MV-4-11 (cell line): ENCODE measurements at places on chromosomes 1 and 21.

- DNase-seq = no peak
Measured at GRCh38 chr1:23796466-23797271, 3.9 kb downstream of the GALE start.

DNA sequence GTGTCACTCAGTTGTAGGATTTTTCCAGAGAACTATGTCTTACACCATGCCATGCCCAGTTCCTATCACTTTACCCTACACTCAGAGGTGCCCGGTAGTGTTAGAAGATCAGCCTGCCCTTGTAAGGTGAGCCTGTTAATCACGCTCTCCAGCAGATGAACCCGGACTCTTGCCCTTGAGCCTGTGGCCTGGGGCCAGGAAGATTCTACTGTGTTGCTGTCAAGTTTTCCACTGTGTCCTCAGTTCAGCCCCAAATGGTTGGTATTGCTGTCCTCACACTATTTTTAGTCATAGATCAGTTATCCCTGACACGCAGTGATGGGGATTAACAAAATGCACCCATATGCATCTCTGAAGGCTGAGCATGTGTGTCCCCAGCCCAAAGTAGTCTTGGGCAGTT lies 105.0 kb upstream of the SPAG17 start:
- DNase-seq = no peak

GRCh38 chr1:244830639-244831038 lies 4.8 kb upstream of the COX20 start:
- no peak for DNase-seq

GRCh38 chr1:232767305-232768074 lies 37.7 kb upstream of the MAP10 start:
- peak; percentile 95 for DNase-seq

- peak; percentile 23 for DNase-seq
Measured at GRCh38 chr1:155175927-155176371, 2.3 kb downstream of the TRIM46 start.

DNA sequence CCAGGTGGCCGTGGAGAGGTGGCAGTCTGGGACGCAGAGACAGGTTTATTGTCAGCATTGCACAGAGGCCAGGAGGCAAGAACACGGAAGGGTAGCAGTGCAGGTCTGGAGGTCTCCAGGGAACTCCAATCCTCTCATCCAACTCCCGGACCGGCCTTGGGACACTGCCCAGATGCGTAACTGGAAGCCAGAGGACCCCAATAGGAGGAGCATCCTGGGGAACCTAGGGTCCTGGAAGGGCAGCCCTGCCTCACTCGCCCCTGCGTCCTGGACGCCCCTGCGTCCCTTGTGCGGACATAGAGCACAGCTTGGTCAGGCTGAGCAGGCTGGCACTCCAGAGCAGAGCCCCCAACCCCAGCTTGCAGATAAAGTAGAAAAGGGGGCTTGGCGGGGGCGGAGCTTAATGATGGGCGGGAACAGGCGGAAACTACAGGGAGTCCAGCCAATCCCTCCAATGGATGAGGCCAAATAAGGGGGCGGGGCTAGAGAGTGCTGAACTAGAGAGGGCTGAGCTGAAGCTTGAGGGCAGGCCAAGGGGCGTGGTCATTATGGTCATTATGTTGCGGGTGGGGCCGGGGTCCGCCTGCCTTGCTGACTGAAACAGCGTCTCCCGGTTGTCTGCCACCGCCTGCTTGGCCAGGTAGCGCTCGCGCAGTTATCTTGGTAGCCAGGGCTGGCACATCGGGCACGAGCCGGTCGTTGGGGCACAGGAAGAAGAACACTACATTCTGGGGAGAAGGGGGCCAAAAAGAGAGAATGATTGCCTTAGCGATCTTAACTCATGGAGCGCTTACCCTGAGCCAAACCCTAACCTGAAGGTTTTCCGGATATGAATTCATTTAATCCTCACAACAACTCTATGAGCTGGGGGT lies 3.7 kb upstream of the ARHGEF19 start:
- peak; percentile 44 for DNase-seq

- DNase-seq = no peak
Measured at GRCh38 chr1:201941420-201942128, 4.8 kb downstream of the LMOD1 start.

DNA sequence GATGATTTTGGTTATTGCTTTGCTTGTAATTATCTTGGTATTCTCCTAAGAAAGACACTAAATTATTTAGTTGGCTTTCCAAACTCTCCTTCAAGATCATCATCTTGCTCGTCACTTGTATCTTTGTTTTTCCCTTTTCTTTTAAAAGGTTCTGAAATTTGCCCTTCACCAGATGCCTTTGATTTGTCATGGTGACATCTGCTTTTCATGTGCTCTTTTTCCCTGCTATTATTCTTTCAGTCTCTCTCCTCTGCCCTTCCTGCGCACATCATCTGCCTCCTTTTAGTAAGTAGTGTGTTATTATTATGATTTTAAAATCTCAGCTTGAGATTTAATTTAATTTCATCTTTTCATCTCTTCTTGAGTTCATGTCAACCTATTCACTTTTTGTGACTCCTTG lies 92.1 kb downstream of the BACH1 start:
- DNase-seq = no peak

- DNase-seq = no peak
Measured at GRCh38 chr1:235990330-235990795, 74.5 kb downstream of the NID1 start.

DNA sequence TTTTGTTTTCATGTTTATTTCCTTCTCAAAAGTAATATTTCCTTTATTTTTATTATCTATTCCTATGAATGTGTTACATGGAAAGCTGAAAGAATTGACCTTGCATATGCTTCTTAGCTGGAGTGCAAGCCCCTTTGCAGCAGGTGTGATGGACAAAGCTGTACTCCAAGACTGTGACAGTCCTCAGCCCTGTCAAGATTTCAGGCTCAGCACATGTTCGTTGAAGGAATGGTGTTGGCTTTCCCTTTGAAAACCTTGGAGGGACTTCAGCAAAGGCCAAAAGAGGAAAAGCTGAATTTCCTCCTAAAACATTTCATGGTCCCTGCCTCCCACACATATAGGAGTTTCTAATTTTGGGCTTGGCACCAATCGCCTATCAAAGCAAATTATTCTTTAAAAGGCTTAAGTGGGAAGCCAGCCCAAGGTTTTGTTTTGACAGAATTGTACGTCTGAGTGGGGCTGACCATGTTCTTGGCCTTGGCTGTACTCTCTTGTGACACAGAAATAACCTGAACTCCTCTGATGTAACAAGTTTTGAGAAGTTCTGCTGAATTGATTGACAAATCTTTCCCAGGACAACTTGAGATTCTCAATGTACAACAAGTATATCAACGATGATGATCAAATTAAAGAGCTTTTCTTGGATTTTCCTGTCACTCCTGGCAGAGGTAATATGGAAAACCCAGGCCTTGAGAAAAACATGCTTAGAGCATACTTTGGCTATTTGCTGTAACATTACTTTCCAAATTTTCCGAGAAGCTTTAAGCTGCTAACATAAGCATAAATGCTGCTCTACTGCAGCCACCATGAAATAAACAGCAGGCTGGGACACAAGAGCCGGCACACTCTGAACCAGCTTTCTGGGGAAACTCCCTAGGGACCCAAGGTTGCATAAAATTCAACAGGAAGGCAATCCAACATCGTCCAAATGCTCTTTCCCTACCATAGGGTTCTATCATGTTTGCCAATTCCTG lies 135.7 kb upstream of the ZNF648 start:
- peak; percentile 23 for DNase-seq

DNA sequence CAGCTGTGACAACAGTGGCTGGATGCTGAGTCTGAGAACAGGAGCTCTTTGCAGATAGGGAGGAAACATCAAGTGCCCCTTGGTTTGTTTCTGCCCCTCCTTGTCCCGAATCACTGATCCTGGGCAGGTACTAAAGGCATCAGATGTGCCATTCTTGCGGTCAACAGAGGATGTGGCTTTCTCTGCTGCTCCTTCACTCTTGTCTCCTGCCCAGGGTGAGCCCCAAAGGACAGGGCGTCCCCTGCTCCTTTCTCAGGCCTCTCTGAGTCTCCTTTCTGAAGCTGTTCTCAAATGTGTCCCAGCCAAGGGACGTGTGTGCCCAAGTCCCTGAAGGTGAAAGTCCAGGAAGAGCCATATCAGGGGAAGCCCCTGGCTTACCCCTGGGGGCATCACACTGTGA lies 31.7 kb downstream of the SLC37A1 start:
- no peak for DNase-seq

DNA sequence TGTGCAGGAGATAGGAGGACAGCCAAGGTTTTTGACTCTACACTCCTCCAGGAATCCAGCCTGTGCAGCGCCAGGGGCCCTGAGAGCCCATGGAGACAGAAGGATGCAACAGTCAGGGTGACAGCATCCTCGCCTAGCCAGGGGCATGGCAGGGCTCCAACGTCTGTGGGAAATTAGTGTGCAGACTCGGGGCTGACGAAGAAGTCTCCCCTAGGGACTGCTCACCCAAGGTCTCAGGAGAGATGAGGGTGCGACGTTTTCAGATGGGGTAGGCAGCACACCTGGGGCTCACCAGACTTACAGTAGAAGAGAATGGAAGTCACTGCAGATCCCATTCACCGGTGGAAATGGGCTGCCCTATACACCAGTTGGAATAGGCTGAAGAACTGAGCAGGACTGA lies 241.7 kb downstream of the SETD4 start:
- no peak for DNase-seq

DNA sequence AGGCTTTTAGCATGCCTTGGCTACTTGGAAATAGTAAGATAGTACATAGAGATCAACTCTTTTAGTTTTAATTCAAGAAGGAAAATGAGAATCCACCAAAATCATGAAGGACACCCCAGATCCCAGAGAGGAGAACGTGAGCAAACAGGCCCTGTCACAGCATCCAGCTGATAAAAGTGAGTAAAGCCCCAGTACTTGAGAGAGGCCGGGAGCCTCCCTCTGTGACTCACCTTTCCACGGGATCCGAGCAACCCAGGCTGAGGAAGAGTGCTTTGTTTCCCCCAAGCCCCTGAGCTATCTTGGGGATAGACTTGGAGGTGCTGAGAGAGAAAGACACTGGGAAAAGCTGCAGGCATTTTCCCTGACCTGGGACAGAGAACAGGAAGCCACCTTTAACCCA lies 238.6 kb downstream of the DUSP10 start:
- no peak for DNase-seq

DNA sequence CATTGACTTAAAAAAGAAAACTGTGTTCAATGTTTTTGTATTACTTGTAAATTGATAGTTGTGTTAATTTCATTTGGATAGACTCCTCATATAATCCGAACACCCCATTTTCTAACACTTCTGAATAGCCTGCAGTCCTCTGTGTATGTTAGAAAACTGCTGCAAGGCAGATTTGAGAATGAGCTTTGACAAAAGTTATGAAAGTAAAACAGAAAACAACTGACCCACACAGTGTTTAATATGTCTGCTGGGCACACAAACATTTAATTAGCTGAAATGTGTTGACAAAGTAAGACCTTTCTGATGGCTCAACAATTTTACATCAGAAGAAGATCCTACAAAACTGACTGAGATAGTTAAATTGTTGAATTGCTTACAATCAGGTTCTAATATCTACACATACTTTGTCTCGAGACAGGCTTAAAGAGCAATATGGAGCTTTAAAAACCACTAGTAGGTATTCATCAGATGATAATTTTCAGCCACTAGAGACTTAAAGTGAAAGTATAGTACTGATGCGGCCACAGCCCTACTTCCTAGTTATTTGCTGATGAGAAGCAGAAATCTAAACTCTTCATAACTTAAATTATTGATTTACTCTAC lies 40.0 kb upstream of the PRMT6 start:
- DNase-seq = no peak

DNA sequence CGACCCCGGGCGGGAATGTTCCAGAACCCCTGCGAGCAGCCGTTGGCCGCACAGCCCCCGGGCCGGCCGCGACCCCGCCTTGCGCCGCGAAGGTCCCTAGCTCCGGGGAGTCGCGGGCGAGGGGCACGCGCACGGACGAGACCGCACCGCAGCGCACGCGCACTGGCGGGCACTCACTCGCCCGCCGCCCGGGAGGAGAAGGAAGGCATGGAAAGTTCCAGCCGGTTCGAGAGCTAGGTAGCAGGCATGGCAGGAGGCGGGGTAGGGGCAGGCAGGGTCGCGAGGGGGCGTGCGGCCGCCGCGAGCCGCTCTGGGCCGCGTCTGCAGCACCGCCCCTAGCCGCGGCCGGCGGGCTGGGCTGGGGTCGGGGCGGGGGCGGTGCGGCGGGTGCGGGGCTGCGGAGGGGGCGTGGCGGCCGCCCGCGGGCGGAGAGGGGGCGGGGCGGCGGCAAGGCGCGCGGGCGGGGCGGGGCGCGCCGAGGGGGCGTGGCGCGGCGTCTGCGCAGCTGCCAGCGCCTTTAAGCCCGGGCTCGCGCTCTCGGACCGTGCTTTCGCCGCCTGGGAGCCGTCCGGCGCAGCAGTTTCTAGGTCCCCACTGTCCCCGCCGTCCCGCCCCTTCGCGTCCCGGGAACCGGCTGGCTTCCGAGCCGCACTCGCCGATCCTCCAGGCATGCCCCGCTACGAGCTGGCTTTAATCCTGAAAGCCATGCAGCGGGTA lies at the start of the genes MRPS6 and SLC5A3:
Gene MRPS6 (plus strand): TSS at position 547 of the 717 bp plus-strand sequence. CDS start 123 bp downstream, at position 670.
Gene SLC5A3 (plus strand): TSS at position 547 of the 717 bp plus-strand sequence. CDS start 21,621 bp downstream, outside the sequence.
- DNase-seq = peak; percentile 62

DNA sequence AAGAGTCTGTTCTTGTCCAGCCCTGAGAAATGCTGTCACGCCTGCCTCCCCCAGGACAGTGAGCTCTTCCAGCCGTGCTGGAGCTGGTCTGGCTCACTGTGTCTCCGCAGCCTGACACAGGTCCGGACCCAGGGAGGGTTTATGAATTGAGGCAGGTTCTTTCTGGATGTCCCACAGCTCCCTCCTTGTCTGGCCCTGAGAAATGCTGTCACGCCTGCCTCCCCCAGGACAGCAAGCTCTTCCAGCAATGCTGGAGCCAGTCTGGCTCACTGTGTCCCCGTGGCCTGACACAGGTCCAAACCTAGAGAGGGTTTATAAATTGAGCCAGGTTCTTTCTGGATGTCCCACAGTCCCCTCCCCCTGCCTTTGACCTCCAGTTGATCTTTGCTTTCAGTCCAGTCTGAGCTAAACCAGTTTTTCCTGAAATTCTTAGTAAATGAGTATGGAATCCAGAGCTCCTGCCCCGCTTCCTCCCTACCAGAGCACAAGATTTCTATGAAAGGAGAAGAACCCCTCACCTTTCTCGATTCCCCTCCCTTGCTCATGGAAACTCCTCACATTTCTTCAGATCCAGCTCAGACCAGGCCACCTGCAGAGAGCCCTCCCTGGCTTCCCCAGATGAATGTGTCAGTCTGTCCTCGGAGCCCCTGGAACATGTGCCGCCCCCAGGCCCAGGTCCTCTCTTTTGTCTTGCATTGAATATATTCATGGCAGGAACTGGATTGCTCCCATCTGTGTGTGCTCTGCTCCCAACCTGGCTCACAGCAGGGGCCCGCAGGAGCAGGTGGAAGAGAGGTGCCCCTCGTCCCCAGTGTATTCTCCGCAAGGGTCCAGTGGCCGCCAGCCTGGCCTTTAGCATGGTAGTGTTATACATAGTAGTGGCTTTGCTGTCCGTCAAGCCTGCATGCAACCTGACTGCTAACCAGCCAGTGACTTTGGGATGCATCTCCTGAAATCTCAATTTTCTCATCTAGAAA lies 116.3 kb downstream of the EPHB2 start:
- DNase-seq = no peak

DNA sequence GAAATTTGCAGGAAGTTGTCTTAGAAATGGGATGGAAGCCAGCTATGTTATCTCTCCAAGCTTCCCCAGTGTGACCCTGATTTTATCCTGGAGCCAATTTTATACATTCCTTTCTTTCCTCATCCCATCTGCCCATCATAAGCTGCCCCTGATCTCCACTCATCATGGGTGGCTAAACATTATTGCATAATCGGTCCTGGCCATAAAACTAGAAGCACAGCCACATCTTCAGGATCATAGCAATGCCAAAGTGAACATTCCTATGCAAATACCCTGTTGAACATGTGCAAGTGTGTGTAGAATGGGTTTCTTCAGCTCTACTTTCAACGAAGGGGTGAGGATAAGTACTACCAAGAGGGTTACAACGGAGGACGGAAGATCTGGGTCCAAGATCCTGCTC lies 50.6 kb upstream of the COG2 start:
- no peak for DNase-seq
